Stimulated activated CD4-positive, alpha-beta T cell treated with anti-CD3 and anti-CD28 coated beads, Interleukin-15, amount 100 ng/mL, for 1 hour (primary cell): ENCODE measurements at places on chromosomes 1 and 21.

DNA sequence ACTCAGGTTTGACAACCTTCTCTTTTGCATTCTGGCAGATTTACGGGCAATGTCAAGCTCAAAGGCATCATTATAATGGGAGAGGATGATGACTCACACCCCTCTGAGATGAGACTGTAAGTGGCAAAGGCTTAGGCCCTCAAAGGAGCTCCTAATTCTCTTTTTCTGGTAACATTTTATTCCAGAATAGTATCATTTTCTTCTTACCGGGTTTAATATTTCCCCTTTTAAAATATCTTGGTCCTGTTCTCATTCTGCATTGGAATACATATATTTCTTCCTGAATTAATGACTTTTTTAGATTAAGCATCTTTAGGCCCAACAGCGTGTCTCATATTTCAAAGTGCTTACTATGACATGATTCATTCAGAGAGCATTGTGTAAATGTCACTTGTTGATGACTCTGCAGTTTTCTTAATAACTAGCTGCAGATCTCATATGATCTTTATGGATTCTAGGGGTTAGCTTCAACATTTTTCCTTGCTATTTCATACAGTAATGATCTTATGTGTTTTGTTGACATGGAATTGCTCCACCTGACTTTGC, 1.7 kb downstream of the PITHD1 start:
- DNase-seq = no peak

- DNase-seq = no peak
These were observed 107.4 kb upstream of the SERBP1 start for GRCh38 chr1:67537667-67538018.

GRCh38 chr1:178500091-178500770, 3.5 kb upstream of the CLEC20A start:
- no peak for DNase-seq

GRCh38 chr1:244350027-244350426, 101.7 kb downstream of the ADSS2 start:
- DNase-seq = no peak

- no peak for DNase-seq
These were observed 360.7 kb downstream of the PTBP2 start for GRCh38 chr1:97082160-97082848.

DNA sequence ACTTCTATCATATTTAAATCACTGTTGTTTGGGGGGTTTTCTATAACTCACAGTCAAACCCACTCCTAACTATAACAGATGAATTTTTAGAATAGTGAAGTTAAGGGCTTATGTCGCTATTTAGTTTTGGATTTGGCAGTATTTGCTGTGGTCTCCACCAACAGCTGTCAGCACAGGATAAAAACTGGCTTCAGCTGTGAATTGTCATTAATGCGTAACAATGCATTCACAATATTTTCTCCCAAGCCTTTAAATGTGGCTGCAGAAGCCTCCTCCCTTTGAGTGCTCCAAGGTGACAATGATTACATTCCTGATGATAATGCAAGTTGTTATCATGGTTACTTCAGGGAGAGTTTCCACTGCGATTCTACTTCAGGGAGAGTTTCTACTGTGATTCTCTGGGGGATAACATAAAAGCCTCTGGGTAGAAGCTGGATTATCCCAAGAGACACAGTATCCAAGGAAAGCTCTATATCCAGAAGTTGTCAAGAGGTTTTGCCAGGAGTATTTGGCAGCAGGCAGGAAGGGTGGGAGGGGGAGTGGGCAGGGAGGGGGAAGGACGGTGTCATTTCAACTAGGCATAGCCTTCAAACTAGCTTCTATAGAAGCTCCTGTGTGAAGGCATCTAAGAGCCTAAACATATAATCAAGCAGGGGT, 14.9 kb upstream of the SMIM12 start:
- no peak for DNase-seq

GRCh38 chr1:199336745-199337640, 690.5 kb upstream of the NR5A2 start:
- no peak for DNase-seq

DNA sequence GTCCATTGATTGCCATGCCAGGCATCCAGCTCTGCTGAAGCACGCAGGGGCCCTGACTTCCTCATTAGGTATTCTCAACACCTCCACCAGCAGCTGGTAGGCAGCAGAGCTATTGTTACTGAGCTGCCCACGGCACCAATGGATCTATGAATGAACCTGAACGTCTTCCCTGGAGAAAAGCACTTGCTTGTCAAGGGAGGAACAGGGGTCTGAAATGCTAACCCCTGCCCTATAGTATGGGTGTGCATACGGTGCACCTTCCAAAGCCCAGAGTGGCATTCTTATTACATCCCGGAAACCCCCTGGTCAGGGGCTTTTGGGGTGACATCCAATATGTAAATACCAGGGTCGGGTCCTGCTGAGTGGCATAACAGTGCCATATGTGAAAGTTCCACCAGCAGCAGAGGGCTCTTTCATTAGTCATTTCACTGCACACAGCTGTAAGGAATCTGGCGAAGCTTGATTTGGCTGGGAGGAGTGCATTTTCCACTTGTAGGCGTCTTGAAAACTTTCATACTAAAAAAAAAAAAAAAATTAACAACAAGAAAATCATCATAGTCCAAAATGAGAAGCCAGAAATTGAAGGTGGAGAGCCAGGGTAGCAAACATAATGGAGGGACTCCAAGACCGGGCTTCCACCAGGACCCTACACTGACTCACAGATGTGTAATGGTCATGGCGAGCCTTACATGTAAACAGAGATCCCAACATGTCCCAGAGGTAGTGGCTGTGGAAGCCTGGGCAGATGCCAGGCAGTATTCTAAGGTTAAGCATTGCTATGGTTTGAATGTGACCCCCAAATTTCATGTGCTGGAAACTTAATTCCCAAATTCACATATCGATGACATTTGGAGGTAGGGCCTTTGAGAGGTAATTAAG, 58.8 kb upstream of the PRDX6 start:
- DNase-seq = no peak

GRCh38 chr1:163056831-163057230, 12.3 kb upstream of the RGS4 start:
- DNase-seq = no peak

DNA sequence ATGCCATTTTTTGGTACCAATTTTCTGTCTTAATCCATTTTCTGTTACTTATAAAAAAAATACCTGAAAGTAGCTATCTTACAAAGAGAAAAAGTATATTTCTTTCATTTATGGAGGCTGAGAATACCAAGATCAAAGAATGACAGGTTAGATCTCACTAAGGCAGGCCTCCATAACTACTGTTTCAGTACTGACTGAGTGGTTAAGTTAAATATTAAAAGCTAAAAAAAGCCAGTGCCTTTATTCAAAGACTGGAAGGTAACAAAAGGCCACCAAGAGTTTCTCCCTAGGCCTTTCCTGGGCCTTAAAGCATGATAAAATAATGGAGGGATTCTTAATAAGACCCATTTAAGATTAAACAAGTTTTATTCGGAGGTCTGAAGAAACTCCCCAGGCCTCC, 687.7 kb upstream of the ADGRL4 start:
- no peak for DNase-seq

GRCh38 chr1:235997049-235997448, 67.8 kb downstream of the NID1 start:
- no peak for DNase-seq

DNA sequence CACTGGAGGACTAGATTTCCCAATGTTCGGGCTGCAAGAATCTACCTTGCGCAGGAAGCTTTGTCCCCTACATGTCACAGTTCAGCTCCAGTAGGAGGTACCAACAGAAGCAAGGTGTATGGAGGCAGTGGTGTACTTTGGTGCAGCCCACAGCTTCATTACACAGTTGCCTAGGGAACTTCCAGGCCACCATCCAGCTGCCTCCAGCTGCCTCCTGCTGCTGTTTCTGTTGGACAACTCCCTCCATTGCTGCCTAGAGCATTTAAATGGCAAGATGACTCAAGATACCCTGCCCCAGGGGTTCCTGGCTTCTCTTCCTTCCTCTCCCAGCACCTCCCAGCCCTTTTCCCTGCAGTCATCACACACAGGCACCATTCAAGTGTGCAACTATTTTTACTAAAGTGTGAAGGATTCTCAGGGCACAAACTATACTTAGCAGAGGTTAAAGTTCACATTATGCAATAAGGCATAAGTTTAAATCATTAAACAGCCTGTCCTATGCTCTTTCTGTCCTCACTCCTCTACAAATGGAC, 39.0 kb upstream of the ATP1A1 start:
- DNase-seq = no peak

- no peak for DNase-seq
These were observed 28.8 kb downstream of the GORAB start for GRCh38 chr1:170560681-170561285.

- no peak for DNase-seq
These were observed 23.7 kb downstream of the PADI3 start for GRCh38 chr1:17272646-17273045.

DNA sequence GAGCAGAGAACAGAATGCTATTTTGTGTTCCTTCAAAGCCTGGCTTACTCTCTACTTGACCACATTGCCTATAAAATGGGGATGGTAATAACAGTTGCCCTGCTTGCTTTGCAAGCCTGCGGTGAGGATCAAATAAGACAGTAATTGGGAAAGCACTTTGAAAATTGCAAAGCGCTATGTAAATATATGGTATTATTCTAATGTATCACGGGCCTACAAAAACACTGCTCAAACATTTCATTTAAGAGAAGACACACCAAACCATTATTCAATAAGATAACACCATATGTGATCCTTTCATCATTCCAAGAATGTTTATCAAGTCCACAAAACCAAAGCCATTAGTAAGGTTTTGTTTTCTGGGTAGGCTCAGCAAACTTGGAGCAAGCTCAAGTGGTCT, 208.4 kb downstream of the ROR1 start:
- DNase-seq = no peak

- no peak for DNase-seq
These were observed 119.6 kb upstream of the ADGRL2 start for GRCh38 chr1:81681114-81681513.

DNA sequence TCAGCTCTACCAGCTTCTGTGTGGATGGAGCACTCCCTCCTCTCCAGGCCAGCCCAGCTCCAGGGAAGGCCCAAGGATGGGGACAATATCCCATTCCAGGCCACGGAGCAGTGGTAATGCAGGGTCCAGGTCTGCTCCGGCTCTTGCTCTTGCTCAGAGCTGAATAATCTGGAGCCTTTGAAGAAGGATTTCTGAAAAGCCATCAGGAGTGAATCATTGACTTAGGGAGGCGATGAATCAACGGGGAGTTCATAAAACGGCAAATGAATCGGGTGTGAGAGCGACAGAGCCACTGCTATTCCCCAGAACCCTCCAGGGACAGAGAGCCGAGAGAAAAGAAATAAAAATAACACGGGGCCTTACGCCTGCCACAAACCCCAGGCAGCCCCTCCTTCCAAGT, 7.7 kb downstream of the POU3F1 start:
- DNase-seq = no peak

- DNase-seq = no peak
These were observed 19.8 kb downstream of the CAMTA1 start for GRCh38 chr1:6805004-6805416.

- DNase-seq = no peak
These were observed 15.7 kb downstream of the SERTAD4 start for GRCh38 chr1:210248341-210248740.

DNA sequence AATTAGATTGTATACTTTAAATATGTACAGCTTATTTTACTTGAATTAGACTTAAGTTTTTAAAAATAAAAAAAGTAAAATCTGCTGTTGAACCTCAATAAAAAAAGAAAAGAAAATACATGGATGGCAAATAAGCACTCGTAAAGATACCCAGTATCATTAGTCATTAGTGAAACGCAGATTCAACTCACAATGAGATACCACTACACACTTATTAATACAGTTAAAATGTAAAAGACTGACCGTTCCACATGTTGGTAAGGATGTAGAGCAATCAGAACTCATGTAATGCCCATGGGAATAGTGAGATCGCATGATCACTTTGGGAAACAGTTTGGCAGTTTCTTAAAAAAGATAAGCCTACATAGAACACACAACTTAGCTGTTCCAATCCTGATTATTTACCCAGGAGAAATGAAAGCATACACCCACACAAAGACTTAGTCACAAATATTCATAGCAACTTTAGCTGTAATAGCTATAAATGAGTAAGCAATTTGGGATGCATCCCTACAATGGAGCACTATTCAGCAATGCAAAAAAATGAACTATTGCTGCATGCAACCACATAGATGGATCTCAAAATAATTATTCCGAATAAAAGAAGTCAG, 7.3 kb downstream of the SH2D1B start:
- no peak for DNase-seq

GRCh38 chr21:37183749-37184148, 83.4 kb downstream of the VPS26C start:
- DNase-seq = no peak

DNA sequence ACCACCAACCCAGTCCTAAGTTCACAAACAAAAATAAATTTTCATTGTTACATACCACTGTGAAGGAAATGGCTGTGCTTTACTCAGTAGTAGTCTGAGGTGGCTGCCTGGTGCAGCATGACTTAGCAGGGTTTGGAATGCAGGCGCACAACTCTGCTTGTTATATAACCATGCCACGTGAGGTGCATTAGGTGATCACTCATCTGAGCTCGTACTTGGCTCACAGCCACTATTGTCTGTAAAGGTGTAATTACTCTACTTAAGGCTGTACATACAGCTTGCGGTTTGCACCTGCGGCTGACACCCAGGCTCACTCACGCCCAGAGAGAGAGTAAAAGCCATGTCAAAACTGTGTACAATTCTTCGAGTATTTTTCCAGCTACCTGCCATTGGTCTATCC, 599.4 kb downstream of the LTN1 start:
- DNase-seq = no peak

GRCh38 chr1:24801176-24801575, 55.9 kb downstream of the CLIC4 start:
- DNase-seq = no peak

- peak; percentile 70 for DNase-seq
These were observed 76.0 kb downstream of the CD247 start for GRCh38 chr1:167442142-167442848.

- DNase-seq = no peak
These were observed 104.6 kb downstream of the ZSCAN20 start for GRCh38 chr1:33576821-33577599.

DNA sequence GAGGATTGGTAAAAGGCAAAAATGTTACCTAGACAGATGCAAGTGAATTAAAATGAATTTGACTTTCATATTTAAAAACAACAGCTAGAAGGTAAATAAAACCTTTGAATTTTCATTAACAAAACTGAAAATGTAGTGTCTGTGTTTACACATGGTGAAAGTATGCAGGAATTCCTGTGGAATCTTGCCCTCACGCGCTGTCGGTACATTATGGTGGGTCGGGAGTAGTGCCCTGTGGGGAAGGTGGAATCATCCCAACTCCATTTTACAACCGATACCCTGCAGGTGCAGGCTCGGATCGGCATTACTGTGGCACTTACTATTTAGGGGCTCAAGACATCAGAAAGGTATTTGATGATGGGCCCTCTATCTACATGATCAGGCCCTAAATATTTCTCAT, 197.2 kb upstream of the MAP1LC3C start:
- DNase-seq = no peak

GRCh38 chr1:36663772-36664430, 181.2 kb upstream of the CSF3R start:
- no peak for DNase-seq
